Activated CD4-positive, alpha-beta T cell treated with anti-CD3 and anti-CD28 coated beads for 1 hour (primary cell): ENCODE measurements at places on chromosomes 16 and 17.

- DNase-seq, result no peak
These were observed 16.5 kb downstream of the LITAF start for GRCh38 chr16:11570258-11570657.

- DNase-seq, result no peak
These were observed 211.7 kb upstream of the WSB1 start for GRCh38 chr17:27082023-27082774.

GRCh38 chr17:76532072-76532651 lies 5.3 kb downstream of the CYGB start:
- DNase-seq, result no peak

- no peak for DNase-seq
These were observed 18.3 kb downstream of the MYBBP1A start for GRCh38 chr17:4536742-4537411.

DNA sequence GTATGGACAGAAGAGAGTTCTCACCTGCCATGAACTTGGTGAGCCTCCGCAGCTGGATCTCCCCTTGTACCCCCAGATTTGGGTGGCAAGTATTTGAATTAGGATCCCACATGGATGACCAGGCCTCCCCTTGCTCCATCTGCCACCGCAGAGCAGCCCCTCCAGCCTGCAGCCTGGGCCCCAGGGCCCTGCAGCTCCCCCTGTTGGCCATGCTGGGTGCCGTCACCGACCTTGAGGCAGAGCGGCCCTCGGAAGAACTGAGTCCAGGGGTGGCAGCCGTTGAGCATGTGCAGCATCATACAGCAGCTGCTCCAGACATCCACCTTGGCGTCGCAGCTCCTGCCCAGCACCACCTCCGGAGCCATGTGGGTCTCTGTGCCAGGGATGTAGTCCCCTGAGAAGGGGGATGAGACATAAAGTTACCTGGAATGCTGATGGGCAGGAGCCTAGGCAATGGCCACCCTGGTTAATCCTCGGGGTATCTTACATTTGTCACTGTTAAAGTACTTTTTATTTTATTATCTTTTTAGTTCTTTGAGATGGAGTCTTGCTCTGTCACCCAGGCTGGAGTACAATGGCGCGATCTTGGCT lies 9.0 kb upstream of the SPATA32 start:
- peak; percentile 46 for DNase-seq

DNA sequence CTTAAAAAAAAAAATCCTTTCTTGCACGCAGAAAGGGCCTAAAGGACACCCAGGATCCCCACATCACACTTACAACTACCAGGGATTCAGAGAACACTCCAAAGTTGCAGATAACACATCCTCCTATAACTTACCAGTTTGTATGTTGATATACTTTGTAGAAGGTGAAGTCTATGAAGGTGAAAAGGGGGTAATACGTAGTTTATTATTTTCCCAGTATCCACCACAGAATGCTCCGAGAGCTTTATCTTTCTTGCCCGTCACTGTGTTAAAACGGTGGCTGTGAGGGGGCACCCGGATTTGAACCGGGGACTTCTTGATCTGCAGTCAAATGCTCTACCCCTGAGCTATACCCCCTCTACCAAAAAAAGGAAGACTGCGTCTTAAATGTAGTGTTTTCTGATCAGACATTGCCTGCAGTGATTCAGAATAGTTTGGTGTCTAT lies 7.9 kb upstream of the RPL23 start:
- no peak for DNase-seq

DNA sequence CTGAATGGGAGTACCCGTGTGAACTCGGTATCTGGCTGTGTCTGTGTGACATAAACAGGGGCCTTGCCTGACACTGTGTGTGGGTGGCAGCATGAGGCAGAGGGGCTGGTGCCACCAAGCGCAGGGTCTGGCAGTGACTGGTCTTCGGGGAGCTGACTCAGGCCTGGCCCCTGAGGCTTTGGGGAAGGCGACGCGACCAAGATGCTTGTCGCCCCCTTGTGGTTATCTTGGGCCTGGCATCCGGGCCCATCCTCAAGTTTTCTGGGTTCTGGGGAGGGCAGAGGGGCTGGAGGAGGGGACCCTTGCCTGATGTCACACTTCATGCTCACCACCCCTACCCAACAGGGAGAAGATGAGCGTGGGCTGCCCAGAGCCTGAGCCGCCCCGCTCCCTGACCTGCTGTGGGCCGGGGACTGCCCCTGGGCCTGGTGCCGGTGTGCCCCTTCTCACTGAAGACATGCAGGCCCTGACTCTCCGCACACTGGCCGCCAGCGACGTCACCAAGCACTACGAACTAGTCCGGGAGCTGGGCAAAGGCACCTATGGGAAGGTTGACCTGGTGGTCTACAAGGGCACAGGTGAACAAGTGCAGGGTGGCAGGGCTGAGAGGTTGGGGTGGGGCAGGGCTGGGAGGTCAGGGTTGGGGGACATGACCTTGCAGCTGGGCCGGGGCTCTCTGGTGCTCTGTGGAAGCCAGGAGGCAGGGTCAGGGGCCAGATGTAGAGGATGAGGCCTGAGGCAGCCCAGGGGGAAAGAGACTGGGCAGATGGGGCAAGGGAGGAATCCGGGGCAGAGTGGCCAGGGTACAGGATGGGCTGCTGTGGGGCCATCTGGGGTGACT lies 24.9 kb downstream of the SBK1 start:
- peak; percentile 62 for DNase-seq

DNA sequence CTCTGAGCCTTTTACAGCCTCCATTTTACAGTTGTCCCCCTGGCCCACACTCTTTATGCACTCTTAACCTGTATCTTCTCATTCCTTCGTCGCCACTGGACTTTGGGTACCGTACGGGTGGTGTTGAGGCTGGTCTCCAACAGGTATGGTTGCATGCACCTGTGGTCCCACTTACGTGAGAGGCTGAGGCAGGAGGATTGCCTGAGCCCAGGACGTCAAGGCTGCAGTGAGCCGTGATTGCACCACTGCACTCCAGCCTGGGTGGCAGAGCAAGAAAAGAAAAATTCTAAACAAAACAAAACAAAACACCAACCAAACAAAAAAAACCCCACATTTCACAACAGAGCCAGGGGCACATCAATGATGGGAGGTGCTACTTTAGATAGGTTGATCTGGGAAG lies 14.4 kb upstream of the TMEM98 start:
- no peak for DNase-seq

- no peak for DNase-seq
These were observed 80.0 kb downstream of the CCDC182 start for GRCh38 chr17:57665128-57665527.

- DNase-seq, result no peak
These were observed 20.1 kb downstream of the HSD17B2 start for GRCh38 chr16:82055117-82055516.

DNA sequence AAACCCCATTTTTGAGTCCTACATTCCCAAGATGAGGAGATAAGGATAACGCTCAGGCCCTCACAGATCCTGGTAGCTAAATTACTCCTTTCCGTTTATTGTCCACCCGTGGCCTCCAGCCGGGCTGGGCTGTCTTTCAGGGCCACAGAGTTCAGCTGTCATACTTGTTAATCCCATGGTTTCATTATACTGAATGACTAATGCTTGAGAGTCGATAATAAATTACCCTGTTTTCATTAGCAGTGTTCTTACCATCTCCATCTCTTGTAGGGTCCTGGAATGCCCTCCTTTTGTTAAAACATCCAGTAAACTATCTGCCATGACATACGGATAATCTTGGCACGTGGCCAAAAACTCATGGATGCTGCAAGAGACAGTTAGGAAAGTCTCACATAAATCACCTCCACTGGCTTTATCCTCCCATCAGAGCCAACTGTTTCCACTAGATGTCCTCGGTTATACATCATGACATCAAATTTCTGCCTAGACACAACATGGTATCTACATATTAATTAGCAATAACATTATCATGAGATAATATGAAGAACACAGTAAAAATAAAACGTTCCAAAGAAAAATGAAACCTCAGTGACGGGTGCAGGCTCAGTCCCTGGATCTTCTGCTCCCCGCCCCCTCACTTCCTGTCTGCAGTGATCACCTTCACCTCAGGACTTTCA lies 45.3 kb downstream of the BRD7 start:
- DNase-seq, result no peak

- no peak for DNase-seq
These were observed 25.5 kb downstream of the NCOR1 start for GRCh38 chr17:16189791-16190348.

DNA sequence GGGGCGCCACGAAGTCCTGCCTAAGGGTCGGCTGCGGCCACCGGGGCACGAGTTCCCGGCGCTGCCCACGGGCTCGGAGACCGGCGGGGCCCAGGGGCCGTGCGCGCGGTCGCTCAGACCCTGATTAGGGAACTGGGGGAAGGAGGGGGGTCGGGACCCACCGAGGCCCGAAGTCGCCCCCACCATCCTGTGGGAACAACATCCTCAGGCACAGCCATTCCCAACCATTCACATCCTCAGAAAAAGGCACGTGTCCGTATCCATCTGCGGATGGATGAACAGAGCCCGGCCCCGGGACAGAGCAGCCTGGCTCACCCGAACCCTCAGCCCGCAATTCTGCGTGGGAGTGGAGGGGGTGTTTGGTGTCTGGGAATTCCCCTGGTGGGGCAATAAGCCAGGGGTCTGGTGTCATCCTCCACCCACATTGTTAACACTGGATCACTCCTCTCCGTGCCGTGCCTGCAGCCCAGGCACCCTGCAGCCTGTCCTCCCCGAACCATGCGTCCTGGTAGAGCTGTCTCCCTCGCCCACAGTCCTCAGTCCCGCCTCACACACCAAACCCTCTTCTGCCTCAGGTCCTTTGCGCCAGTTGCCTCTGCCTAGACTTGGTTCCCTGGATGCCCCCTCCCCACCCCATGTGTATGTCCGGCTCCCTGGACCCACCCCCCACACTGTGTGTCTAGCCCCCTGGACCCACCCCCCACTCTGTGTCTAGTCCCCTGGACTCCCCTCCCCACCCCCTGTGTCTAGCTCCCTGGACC lies 789 bp upstream of the CCDC57 start:
- DNase-seq, result peak; percentile 51

DNA sequence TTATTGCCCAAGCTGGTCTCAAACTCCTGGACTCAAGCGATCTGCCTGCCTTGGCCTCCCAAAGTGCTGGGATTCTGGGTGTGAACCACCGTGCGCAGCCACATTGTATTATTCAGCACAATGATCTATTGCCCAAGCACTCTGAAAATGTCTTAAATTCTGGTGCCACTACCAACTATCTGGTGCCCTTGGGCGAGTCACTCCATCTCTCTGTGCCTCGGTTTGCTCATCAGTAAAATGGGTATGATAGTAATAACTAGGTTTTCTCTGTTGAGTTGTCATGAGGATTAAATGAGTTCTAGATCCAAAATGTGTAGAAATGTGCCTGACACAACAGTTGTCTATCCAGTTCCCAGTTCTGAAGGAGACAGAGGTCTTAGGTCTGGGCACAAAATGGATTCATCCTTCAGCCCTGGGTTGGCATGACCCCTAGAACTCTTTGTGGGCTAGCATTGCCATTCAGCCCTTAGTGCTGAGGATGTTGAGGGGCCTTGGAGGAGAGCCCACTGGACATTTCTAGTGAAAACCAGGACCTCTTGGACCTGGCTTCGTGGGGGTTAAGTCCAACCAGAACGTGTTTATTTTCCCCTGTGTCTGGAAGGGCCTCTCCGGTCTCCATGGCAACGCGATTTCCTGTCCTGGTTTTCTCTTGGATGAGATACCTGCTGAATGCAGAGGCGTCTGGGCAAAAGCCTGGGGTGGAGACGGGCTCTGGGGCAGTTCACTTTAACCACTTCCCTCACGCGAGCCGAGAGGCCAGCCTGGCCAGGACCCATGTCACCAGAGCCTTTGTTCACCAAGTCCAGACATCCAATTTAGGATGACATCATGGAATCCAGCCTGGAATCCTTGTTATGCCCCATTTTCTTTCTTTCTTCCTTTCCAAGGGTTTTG lies 43.7 kb upstream of the TNRC6A start:
- no peak for DNase-seq

GRCh38 chr16:28495098-28495793 lies 803 bp downstream of the APOBR start:
- no peak for DNase-seq

DNA sequence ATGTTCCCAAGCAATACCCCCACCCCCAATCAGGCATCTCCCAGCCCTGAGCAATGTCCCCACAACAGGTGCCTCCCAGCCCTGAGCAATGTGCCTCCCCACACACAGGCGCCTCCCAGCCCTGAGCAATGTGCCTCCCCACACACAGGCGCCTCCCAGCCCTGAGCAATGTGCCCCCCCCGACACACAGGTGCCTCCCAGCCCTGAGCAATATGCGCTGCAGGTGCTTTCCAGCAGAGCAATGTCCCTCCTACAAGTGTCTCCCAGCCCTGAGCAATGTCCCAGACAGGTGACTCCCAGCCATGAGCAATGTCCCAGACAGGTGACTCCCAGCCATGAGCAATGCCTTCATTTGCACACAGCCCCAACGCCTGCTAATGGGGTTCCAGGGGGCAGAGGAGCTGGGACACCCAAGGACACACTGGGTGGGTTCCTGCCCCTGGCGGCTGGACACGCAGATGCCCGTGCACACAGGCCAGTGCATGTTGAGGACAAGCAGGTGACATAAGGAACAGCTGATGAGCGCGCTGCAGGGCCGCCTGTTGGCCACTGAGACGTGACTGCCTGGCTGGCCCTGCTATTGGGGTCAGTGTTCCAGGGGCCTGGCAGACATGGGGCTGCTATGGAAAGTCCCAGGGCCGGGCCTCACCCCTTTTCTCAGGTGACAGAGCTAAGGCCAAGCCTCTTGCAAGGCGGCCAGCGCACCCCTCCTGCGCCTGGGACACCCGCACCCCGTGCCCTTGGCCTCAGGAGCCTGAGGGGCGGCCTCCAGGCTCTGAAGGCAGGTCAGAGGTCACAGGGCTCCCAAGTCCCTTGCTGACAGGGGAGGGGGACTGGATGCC lies 26.9 kb upstream of the PABPN1L start:
- no peak for DNase-seq

GRCh38 chr16:31475946-31476302 lies 4.0 kb downstream of the TGFB1I1 start:
- no peak for DNase-seq

- no peak for DNase-seq
These were observed at the start of gene MT1M for GRCh38 chr16:56632156-56632847. Gene MT1M (plus strand): TSS chr16:56632659. CDS start chr16:56632732, 73 bp downstream.

GRCh38 chr16:23484510-23485256 lies 25.6 kb downstream of the GGA2 start:
- DNase-seq, result no peak

- peak; percentile 45 for DNase-seq
These were observed 58.8 kb upstream of the GSE1 start for GRCh38 chr16:85554114-85554888.
